Common myeloid progenitor, CD34-positive (primary cell): ENCODE measurements at places on chromosomes 6 and 20.
A peak's percentile ranks its signal among the peaks of the same experiment; 100 is the strongest.

DNA sequence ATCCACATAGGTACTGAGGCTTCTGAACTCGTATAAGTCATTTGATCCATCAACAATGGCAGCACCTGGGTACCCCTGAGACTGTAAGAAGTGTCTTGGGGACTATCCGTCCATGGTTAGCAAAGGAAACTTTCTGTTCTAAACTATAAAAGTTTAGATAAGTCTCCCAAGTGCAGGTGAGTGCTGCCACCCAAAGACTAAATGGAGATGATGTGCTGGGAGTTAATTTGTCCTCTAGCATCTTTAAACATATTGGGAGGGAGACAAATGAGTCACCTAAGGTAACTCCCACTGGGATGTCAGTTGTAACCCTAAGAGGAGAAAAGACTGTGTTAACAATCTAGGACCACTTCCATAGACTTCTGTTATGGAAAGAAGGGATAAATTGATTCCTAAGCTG, 6.2 kb downstream of the BEND6 start:
- DNase-seq: peak; percentile 43

- no peak for DNase-seq
These were observed 87.3 kb downstream of the PTPRT start for GRCh38 chr20:43102394-43102793.

- no peak for DNase-seq
These were observed 8.5 kb downstream of the GCM2 start for GRCh38 chr6:10873374-10873773.

DNA sequence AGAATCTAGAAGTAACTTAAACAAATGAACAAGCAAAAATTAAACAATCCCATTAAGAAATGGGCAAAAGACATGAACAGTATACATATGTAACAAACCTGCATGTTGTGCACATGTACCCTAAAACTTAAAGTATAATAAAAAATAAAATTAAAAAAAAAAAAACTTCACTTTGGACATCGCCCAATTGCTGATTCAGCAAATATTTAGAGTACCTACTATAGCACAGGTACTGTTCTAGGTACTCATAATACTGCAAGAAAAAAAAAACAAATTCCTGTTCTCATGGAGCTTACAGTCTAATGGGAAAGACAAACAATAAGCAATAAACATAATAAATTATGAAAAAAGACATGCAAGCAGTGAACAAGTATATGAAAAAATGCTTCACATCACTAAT, 501.5 kb upstream of the HS3ST5 start:
- DNase-seq: no peak

- no peak for DNase-seq
These were observed 792.6 kb downstream of the PHF3 start for GRCh38 chr6:64428186-64428585.

DNA sequence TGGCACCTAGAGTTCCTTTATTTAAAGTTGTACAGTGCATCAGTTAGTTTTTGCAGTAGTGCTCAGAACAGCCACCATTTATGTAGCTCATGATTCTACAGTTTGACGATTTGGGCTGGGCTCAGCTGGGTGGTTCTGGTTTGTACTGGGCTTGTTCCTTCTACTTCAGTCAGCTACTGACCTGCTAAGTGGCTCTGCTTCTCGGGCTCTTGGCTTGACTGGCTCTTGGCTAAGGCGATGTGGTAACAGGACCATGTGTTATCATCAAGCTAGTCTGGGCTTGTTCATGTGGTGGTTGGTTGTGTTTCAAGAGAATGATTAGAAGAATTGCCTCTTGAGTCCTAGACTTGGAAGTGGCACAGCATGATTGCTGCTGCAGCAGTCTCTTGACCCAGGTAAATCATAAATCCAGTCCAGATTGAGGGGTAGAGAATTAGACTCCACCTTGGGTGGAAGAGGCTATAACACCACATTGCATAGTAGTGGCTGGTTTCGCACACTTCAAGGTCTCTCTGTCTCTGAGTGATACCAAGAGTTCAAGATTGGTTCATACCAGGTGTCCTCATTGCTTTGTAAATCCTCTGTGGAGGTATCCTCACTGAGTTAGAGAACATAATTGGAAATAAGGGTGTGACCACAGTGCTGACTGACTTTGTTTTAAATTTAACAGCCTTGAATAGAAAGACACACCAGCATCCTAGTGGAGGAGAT, 253.0 kb downstream of the ARID1B start:
- no peak for DNase-seq
